ENCODE measurements at places on chromosomes 16 and 17. TPM values are rescaled to one million over a fixed set of nuclear protein-coding genes. Genes with fewer than 3 reads are reported as not detected.

Gene GAS2L2
- total RNA-seq, result not detected

Gene MPRIP
- 135 TPM for total RNA-seq

Gene CENPT
- total RNA-seq, result 30.5 TPM

Gene CCL5
- 0.65 TPM for total RNA-seq

Gene GLYR1
- 69.6 TPM for total RNA-seq

Gene KRT9
- not detected for total RNA-seq

Gene TVP23A
- total RNA-seq, result not detected

Gene CFAP119
- 3.5 TPM for total RNA-seq

Gene HGS
- 134 TPM for total RNA-seq

Gene FBXL19
- total RNA-seq, result 33.7 TPM

Gene TERB1
- not detected for total RNA-seq

Gene MYOCD
- total RNA-seq, result not detected

Gene KRTAP2-2
- not detected for total RNA-seq

All from vein endothelial cell (primary cell).